ENCODE measurements at places on chromosomes 5 and 9. TPM values are rescaled to one million over a fixed set of nuclear protein-coding genes. Genes with fewer than 3 reads are reported as not detected.
A peak's percentile ranks its signal among the peaks of the same experiment; 100 is the strongest.

DNA sequence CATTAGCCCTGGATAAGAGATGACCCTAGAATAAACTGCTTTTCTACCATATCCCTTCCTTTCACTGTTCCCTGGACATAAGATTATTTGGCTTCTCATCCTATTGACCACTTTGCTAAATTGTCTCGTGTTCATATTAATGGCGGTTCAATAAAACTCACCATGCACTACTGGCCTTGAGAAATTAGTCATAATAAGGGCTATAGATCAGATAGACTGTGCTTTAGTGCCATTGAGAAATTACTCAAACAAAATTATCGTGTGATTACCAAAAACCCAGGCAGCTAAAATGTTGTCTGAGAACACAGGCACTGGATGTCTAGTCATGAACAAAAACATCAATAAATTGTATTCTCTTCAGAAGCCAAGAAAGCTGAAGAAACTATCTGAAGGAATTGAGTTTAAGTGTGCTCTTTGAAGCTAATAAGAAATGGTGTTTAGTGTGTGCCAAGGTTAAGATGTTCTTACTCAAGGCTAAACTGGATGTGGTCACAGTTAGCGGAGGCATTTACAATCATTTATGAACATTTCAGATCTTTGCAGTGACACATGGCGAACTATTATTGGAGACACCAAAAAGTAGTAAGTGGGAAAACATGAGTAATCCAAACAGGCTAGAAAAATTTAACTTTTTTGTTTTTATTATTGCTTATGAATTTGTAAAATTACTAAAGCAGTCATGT lies 460.4 kb upstream of the RORB start:
- DNase-seq = no peak

DNA sequence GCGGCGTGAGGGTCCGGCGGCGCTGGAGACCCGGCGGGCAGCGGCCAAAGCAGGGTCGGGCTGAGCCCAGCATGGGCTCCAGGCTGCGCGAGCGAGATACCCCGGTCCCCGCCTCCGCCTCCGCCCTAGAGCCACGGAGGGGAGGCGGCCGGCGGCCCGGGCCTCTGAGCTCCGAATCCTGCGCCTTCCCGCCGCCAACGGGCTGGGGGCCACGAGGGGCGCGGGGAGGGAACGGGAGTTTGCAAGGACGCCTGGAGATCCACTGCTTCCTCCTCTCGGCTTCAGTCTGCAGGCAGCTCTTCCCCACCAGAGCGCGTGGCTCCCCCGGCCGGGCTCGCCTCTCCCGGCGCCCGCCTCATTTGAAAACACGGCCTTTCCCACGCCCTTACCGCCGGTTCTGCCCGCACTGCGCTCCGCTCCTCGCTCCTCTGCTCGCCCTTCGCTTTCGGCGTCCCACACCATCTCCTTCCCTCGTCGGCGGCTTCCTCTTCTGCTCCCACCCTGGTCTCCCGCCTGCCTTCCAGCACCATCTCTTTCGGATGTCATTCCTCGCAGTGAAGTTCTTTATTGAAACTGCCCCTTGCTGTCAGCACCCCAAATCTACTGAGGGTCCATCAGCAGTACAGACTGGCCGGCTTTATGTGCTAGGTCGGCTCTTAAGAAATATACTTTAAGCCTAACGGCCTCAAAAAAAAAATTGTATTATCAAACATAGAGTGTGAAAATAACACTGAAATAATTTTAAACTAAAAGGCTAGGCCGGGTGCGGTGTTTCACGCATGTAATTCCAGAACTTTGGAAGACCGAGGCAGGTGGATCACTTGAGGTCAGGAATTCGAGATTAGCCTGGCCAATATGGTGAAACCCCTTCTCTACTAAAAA lies 105.0 kb upstream of the FAM120A start:
- DNase-seq = no peak

DNA sequence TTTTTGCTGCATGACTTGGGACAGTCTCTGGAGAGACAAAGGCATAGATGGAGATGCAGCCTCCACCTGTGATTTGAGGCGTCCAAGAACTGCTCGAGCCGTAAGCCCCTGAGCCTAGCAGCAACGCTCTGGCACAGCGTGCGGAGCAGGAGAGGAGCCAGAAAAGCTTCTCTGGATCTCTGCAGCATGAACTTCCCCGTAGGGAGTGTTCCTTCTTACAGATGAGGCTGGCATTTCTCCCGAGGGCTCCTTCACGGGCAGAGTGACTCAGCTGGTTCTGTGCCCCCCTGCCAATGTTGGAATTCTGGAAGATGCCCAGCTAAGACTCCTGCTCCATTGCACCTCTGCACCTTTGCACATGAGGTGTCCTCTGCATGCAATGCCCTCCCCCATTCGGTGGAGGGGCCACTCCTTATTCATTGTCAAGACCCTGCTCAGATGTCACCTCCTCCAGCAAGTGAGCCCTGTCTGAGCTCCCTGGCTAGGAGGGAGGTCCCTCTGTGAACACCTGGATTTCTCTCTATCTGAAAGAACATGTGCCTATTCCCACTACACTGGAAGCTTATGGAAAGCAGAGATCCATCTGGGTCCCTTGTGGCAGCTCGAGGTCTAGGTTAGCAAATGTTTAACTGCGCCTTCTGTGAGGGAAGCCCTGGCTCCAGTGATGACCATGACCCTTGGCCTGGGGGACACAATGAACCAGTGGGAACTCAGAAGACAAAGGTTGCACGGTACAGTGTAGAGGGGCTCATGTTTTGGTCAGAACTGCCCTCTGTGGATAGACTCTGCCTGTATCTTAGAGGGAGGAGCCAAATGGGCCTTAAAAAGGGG lies 39.6 kb downstream of the SH3PXD2B start:
- no peak for DNase-seq

GRCh38 chr5:169547508-169547907 lies 36.1 kb upstream of the SPDL1 start:
- DNase-seq = no peak

- no peak for DNase-seq
Observed at GRCh38 chr5:56095579-56096102, 100.9 kb upstream of the IL6ST start.

GRCh38 chr9:122056484-122056883 lies 36.6 kb downstream of the TTLL11 start:
- DNase-seq = no peak

- peak; percentile 4 for DNase-seq
Observed at GRCh38 chr9:18208166-18209059, 265.5 kb upstream of the ADAMTSL1 start.

DNA sequence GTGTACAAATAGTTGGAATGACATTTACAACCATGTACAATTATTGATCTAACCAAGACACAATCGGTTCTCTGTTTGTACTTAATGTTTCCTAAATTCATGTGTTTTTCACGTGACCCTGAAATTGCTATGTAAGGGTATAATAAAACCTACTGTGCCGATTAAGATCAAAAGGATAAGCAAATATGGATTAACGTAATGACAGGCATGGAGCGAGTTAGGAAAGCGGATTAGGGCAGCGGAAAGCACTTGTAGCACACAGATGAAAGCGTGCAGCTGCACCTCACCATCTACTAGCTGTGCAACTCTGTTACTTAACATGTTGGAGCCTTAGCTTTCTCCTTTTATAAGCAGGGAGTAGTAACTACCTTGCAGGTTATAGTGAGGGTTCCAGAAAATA lies 38.3 kb upstream of the ZFYVE16 start:
- DNase-seq = no peak

- no peak for DNase-seq
Observed at GRCh38 chr5:28066856-28067255, 1028.5 kb upstream of the CDH9 start.

- no peak for DNase-seq
Observed at GRCh38 chr5:112061666-112062065, 304.7 kb upstream of the NREP start.

- no peak for DNase-seq
Observed at GRCh38 chr5:13946111-13946510, 1.6 kb upstream of the DNAH5 start.

DNA sequence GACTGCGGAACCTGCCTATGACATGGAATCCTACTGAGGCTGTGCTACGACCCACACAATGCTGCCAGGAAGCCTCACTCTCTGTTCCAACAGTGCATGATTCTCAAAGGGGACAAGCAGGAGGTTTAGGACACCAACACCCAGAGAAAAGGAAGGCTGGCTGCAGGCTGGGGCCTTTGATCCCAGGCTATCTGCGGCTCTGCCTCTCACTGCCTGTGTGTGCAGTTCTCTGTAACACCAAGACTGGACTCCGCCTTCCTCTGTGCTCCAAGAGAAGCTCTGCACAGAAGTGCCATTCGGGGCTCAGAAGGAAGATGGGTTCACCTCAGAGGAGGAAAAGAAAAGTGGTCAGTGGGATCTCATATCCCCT lies 20.5 kb downstream of the ANKH start:
- no peak for DNase-seq

GRCh38 chr9:80496901-80497556 lies 925.3 kb downstream of the TLE4 start:
- DNase-seq = no peak

GRCh38 chr5:6161257-6161656 lies 217.1 kb downstream of the MED10 start:
- DNase-seq = no peak

GRCh38 chr9:34211395-34211794 lies 32.6 kb downstream of the UBAP1 start:
- DNase-seq = no peak

DNA sequence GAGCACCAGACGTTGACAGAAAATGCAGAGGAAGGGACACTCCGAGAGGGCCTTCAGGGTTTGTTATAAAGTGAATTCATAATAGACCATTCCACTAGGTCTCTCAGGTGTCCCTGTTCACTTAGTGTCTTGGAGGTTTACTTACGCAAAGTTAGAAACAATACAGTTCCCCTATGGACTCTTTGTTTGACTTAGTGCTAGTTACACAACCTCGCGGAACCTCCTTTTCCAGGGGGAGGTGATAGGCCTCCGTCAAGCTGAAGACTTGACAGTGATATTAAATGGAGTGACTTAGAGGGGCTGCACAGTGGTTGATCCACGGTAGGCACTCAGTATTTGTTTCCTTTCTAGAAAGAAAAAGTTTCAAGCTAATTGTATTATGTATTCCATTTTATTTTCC lies 1.3 kb downstream of the CCT5 start:
- DNase-seq = no peak

- DNase-seq = no peak
Observed at GRCh38 chr5:64637837-64638443, 52.4 kb upstream of the SHISAL2B start.

DNA sequence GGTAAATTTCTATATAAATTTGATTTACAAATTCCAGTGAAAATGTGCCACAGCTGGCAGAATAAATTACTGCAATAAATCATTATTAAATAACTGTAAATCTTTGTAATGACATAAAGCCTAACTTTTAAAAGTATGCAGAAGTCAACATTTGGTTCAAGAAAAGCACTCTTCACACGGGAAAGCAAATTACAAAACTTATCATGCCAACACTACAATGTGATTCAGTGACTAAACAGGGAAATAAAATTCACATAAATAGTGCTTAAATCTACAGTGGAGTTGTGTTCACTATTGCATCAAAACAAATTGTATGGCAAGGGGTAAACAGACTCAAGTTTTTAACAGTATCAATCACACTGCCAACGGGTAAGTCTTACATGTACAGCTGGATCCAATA lies 117.2 kb downstream of the BNC2 start:
- no peak for DNase-seq

GRCh38 chr9:88522360-88522759 lies 12.6 kb upstream of the NXNL2 start:
- no peak for DNase-seq

- DNase-seq = no peak
Observed at GRCh38 chr9:107693625-107694326, 204.2 kb upstream of the KLF4 start.

GRCh38 chr9:127506814-127507750 lies 55.8 kb downstream of the LRSAM1 start:
- no peak for DNase-seq

- peak; percentile 47 for DNase-seq
Observed at GRCh38 chr9:110099236-110100095, 108.5 kb downstream of the C9orf152 start.

DNA sequence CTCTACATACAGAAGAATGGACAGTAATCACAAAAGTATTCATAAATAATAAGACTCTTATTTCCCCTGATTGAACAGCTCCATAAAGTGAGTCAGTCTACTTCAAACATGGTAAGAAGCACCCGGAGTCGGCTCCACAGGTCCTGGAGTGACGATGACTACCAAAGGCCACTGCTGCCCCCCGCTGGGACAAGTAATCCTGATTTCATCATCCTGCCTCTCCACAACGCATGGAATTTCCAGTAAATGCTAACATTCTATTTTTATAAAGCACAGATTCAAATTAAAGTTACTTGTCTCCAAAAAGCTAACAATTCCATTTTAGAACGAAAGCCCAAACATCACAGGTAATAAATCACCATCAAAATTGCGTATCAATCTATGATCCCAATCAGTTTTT lies 16.2 kb downstream of the ATPSCKMT start:
- DNase-seq = no peak

- no peak for DNase-seq
Observed at GRCh38 chr9:104905931-104906330, 22.0 kb downstream of the ABCA1 start.

GRCh38 chr5:67065696-67066095 lies 130.9 kb downstream of the CD180 start:
- DNase-seq = no peak

- no peak for DNase-seq
Observed at GRCh38 chr5:29853711-29854220, 1339.7 kb upstream of the CDH6 start.

- DNase-seq = no peak
Observed at GRCh38 chr5:145629047-145629446, 206.1 kb downstream of the PRELID2 start.

The QRFP gene
- total RNA-seq = not detected

The ERGIC1 gene
- 201 TPM for total RNA-seq

The MUSK gene
- not detected for total RNA-seq

The AIF1L gene
- total RNA-seq = not detected

The LCP2 gene
- total RNA-seq = 2.6 TPM

The PCDHA13 gene
- total RNA-seq = not detected

The LARP1 gene
- total RNA-seq = 300 TPM

The HTR1A gene
- not detected for total RNA-seq

The MAST4 gene
- total RNA-seq = 21.9 TPM

The MOB3B gene
- total RNA-seq = 0.04 TPM

The ADAMTS16 gene
- not detected for total RNA-seq

The LCN9 gene
- not detected for total RNA-seq

The AMBP gene
- total RNA-seq = not detected

The BARX1 gene
- not detected for total RNA-seq

The ZBED3 gene
- 12.6 TPM for total RNA-seq

The HAUS6 gene
- total RNA-seq = 34.8 TPM

The LHX6 gene
- not detected for total RNA-seq

The NRG2 gene
- not detected for total RNA-seq

The CWC27 gene
- total RNA-seq = 34.4 TPM

The NFIL3 gene
- 11.2 TPM for total RNA-seq
